ENCODE measurements at places on chromosomes 1 and 21. TPM values are rescaled to one million over a fixed set of nuclear protein-coding genes. Genes with fewer than 3 reads are reported as not detected.

HAPLN2 gene
- total RNA-seq, result not detected

S100A11 gene
- 79.3 TPM for total RNA-seq

OR2M3 gene
- total RNA-seq, result not detected

GRHL3 gene
- 29.0 TPM for total RNA-seq

SLC45A1 gene
- 0.24 TPM for total RNA-seq

CCDC27 gene
- total RNA-seq, result not detected

B3GALNT2 gene
- total RNA-seq, result 51.4 TPM

SOD1 gene
- total RNA-seq, result 110 TPM

PLCH2 gene
- total RNA-seq, result 107 TPM

LRRC53 gene
- total RNA-seq, result not detected

Data from tracheal epithelial cell (primary cell).